ENCODE measurements at places on chromosomes 11 and 22. TPM values are rescaled to one million over a fixed set of nuclear protein-coding genes. Genes with fewer than 3 reads are reported as not detected.

DNA sequence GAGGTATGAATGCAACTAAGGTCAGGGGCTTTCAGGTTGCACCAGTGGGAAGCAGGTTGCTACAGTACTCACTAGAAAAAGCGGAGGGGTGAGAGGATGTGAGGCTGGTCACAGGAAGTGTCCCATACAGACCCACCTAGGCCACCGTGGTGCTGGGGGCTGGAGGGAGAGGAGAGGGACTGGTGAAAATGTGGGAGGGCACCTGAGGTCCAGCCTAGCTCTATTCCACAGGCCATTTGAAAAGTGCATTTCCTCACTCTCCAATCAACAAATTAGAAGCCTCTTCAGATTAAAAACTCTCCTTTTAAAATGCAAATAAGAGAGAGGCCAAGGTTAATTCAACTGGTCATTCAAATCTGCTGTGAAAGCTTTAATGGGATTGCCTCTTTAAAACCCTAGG, 38.6 kb upstream of the NCAM1 start:
- no peaks in the 10 kb centered on the region for H3K4me1 ChIP-seq
- no peak overlapping the region for H3K4me3 ChIP-seq
- DNase-seq: no peak
- no peaks in the 10 kb centered on the region for H3K36me3 ChIP-seq

DNA sequence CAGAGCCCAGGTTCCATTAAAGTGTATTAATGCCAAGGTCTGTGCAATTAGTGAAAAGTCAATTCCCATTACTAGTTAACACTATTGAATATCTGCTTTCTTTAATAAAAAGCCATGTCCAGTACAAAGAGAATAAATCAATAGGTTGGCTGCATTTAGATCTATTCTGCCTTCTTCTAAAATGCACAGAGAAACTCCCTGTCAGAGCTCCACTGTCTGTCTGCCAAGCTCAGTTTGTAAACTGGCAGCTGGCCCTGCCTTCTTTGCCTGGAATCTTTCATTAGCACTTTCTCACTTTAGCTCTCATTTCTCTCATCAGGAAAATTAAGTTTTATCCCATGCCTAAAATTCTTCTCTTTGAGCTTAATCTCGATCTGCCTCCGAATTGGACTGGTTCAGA, 35.6 kb downstream of the ARL14EP start:
- H3K27me3 ChIP-seq: no peaks in the 10 kb centered on the region
- no peak overlapping the region for H3K4me3 ChIP-seq
- no peak overlapping the region for H3K27ac ChIP-seq
- DNase-seq: no peak

DNA sequence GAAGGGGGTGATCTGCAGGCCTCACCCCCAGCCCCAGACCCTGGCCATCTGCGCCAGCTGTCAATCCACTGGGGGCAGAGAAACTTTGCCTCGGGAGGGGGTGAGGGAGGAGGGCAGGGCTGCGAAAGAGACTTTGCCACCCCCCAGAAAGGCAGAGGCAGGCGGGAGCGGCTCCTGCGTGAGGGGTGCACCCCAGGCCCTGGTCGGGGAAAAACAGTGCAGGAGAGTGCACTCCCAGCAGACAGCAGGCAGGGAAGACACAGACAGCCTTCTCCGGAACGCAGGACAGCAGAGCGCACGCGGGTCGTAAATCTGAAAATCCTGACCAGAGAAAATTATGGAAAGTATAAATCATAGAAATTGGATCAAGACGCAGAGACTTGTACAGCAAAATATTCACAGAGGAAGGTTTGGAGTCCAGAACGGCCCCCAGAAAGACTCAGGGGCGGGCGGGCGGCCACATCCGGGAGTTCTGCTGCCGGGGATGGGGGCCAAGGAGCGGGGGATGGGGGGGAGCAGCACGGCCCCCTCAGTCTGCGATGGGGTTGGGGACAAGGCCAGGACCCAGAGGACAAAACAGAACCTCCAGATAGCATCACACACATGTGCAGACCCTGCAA, 8.0 kb upstream of the MRPL23 start:
- no peak overlapping the region for H3K27ac ChIP-seq
- no peak for DNase-seq
- H3K27me3 ChIP-seq: no peaks in the 10 kb centered on the region
- no peaks in the 10 kb centered on the region for H3K36me3 ChIP-seq
- H3K4me3 ChIP-seq: no peak overlapping the region

DNA sequence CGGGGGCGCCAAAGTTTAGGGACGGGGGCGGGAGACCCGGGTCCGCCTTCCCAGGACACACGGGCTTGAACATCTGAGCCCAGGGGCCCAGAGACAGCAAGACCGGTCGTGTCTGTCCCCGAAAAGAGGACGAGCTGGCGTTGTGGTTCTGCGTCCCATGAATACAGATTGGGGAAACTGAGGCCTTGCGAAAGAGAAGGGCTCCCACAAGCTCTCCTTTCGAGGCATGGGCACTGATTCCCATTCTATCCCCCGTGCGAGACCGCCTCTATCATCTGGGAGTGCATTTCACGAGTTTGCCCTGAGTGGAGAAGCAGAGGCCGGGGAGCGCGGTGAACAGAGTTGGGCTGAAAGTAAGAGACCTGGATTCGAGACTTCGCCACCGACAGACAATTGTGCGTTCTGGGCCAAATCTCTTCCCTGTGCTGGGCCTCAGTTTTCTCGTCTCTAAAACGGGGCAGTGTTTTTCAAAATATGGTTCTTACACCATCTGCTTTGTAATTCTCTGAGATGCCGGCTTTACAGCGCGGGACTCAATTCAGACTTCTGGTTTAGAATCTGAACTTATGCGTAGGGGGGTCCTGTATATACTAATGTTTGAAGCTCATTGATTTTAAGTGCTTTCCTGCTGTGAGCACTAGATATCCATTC, 471 bp downstream of the RNF185 start:
- peaks cover 3% of the 10 kb centered on the region for H3K4me1 ChIP-seq
- peak overlapping the region; percentile 92 for H3K4me3 ChIP-seq
- H3K27ac ChIP-seq: peak overlapping the region; percentile 86
- no peaks in the 10 kb centered on the region for H3K27me3 ChIP-seq

DNA sequence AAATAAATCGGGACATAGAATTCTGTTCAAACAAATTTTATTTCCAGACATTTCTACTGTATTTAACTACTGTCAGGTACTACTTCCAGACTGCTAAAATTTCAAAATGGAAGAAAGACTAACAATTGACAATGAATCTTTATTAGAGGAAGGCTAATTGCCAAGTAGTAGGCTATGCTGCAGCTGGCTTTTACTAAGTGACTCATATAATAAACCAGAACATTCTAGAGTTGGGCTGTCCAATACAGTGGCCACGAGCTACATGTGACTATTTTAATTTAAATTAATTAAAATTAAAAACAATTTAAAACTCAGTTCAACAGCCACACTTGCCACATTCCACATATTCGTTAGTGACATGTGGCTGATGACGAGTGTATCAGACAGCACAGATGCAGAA, 27.6 kb downstream of the CHKA start:
- no peak overlapping the region for H3K27ac ChIP-seq
- no peak for DNase-seq
- peaks cover 14% of the 10 kb centered on the region for H3K36me3 ChIP-seq
- no peak overlapping the region for H3K4me3 ChIP-seq
- no peaks in the 10 kb centered on the region for H3K27me3 ChIP-seq

DNA sequence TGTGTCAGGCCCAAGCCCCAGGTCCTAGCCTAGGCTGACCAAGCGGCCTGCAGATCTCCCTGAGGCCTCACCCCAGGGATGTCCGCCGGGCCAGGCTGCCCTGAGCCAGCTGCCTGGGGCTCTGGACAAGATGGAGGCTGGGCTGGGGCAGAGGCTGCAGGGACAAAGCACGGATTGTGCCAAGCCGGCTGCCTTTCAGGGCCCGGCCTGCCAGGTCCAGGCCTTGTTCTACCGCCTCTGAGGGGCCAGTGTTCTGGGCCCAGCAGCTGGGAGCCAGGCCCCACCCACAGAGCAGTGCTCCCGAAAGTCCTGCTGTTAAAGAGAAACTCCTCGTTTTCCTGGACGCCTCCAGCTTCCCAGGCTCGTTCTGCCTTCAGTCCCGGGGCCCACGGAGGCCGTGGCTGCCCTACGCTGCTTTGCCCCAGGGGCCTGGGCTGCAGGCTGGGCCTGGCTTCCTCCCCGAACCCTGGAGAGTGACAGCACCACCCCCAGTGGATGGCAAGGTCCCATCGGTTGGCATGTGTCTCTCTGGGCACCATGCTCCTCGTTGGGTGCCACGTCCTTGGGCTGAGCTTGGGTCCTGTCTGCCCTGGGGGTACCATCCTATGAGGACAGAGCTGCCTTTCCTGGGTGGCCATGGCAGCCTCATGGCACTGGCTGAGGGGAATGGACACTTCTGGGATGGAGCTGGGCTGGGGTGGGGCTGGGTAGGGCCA, 7.6 kb downstream of the BRSK2 start:
- no peak overlapping the region for H3K4me3 ChIP-seq
- H3K27ac ChIP-seq: no peak overlapping the region
- no peaks in the 10 kb centered on the region for H3K27me3 ChIP-seq
- H3K36me3 ChIP-seq: no peaks in the 10 kb centered on the region

DNA sequence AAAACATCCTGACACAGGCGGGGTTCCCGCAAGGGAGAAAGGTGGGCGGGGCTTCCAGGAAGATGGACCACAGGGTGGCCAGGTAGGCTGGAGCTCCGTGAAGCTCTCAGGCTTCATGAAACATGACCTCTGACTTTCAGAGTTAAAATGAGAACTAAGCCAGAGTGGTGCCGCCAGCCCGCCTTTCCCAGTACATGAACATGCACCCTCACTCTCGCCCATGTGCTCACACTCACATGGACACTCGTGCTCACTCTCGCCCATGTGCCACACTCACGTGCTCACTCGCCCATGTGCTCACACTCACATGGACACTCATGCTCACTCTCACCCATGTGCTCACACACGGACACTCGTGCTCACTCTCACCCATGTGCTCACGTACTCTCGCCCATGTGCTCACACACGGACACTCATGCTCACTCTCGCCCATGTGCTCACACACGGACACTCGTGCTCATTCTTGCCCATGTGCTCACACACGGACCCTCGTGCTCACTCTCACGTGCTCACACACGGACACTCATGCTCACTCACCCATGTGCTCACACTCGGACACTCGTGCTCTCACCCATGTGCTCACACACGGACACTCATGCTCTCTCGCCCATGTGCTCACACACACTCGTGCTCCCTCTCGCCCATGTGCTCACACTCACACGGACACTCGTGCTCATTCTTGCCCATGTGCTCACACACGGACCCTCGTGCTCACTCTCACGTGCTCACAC, 10.0 kb downstream of the RNH1 start:
- peaks cover 15% of the 10 kb centered on the region for H3K36me3 ChIP-seq
- no peak for DNase-seq
- no peaks in the 10 kb centered on the region for H3K4me1 ChIP-seq
- H3K27me3 ChIP-seq: no peaks in the 10 kb centered on the region
- H3K4me3 ChIP-seq: no peak overlapping the region

GRCh38 chr11:78044706-78045105, 19.0 kb upstream of the THRSP start:
- H3K4me1 ChIP-seq: peaks cover 13% of the 10 kb centered on the region
- H3K27ac ChIP-seq: no peak overlapping the region
- no peak overlapping the region for H3K4me3 ChIP-seq
- H3K36me3 ChIP-seq: no peaks in the 10 kb centered on the region
- no peak for DNase-seq
- H3K27me3 ChIP-seq: no peaks in the 10 kb centered on the region

- no peak overlapping the region for H3K27ac ChIP-seq
- no peaks in the 10 kb centered on the region for H3K27me3 ChIP-seq
- DNase-seq: no peak
- no peak overlapping the region for H3K4me3 ChIP-seq
- no peaks in the 10 kb centered on the region for H3K36me3 ChIP-seq
Observed at GRCh38 chr11:15258433-15259165, 143.9 kb downstream of the INSC start.

GRCh38 chr22:47133061-47133969, 370.9 kb downstream of the TBC1D22A start:
- no peaks in the 10 kb centered on the region for H3K36me3 ChIP-seq
- H3K27me3 ChIP-seq: no peaks in the 10 kb centered on the region
- H3K4me1 ChIP-seq: no peaks in the 10 kb centered on the region
- H3K27ac ChIP-seq: no peak overlapping the region

DNA sequence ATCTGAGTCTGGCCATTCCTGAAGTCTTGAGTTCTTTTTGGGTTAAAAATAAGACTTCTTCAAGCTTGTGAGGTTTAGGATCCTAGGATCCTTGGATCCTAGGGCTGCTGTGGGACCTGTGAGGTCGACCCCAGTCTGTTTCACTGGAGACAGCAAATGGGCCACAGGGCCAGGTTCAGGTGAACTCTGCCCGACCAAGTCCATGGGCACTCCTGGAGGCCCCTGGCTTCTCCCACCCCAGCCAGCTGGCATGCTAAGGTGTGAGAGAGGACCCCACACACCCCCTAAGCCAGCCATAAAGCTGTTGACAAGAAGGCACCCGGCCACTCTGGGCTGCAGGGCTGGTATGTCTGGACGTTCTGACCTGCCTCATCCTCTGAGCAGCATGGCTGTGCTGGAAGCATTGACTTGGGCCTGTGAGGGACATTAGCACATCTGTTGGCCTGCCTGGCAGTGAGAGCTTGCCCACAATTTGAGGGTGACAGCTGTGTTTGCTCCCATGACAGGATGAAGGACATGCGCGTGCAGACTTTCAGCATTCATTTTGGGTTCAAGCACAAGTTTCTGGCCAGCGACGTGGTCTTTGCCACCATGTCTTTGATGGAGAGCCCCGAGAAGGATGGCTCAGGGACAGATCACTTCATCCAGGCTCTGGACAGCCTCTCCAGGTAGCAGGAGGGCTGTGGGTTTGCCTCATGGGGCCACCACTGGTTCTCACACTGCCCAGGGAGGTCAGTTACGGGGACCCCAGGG, 16.0 kb downstream of the CLDN5 start:
- H3K4me1 ChIP-seq: no peaks in the 10 kb centered on the region
- no peak overlapping the region for H3K27ac ChIP-seq
- no peaks in the 10 kb centered on the region for H3K27me3 ChIP-seq
- no peak for DNase-seq
- no peaks in the 10 kb centered on the region for H3K36me3 ChIP-seq
- H3K4me3 ChIP-seq: no peak overlapping the region

GRCh38 chr11:130092661-130093060, 23.0 kb downstream of the APLP2 start:
- H3K4me1 ChIP-seq: peaks cover 50% of the 10 kb centered on the region
- no peaks in the 10 kb centered on the region for H3K36me3 ChIP-seq
- H3K27ac ChIP-seq: peak overlapping the region; percentile 40

GRCh38 chr22:46290843-46291785, 5.6 kb upstream of the GTSE1 start:
- no peaks in the 10 kb centered on the region for H3K36me3 ChIP-seq
- H3K4me1 ChIP-seq: no peaks in the 10 kb centered on the region
- no peaks in the 10 kb centered on the region for H3K27me3 ChIP-seq
- no peak for DNase-seq

Gene SAA2
- total RNA-seq: 4.0 TPM

Gene RASSF10
- total RNA-seq: not detected

Gene ATG16L2
- 14.6 TPM for total RNA-seq

Gene P4HA3
- total RNA-seq: 1.3 TPM

Gene GGTLC3
- not detected for total RNA-seq

Measured in Panc1 (cell line).